Anterior cingulate cortex (tissue), 58 donors: ENCODE measurements at places on chromosomes 2 and 18.

DNA sequence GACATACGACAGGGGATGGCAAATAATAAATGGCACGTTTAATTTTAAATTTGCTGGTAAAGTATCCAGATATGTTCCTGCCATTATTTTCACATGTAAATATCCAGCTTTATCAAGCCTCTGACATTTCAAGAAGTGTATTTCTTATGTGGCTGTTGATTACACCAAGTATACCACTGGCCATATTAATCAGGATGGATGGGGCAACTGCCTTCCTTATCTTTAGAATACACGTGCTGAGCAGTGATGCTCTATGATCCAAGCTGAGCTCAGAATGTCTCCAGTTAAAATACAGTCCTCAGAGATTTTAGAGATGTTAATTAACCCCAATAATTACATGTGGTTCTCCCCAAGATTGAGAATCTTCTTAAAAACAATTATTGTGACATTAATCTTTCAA, 38.3 kb upstream of the RAPGEF4 start:
- DNase-seq: no peak

DNA sequence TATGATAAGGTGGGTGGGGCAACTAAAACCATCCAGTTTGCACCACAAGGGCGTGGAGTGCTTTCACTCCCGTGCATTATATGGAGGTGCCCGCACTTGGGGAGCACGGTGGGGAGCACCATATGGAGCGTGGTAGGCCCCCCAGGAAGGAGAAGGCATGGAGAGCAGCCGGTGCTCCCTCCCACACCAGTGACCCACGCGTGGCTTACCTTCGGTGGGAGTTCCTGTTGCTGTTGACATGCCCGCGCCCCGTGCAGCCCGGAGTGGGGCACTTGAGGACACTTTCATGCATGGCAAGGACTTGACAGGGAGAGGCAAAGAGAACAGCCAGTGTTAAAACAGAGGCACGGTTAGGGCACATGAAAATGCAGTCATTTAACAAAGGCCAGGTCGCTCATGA, 167.5 kb upstream of the PXDN start:
- no peak for DNase-seq

- no peak for DNase-seq
These were observed 127.2 kb upstream of the EML6 start for GRCh38 chr2:54595999-54596902.

DNA sequence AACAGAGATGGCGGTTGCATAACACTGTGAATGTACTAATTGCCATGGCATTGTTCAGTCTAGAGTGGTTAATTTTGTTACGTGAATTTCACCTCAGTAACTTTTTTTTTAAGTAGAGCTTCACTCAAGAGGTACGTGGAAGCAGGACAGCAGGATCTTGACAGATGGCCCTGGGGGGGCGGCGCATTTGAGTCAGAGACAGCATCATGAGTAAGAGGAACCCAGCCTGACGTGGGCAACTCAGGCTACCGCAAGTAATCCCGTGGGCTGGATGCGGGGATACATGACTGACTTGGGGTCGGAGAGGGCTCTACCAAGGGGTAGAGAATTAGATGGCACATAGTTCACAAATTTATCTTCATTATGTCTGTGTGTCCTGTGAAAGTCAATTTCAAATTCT, 38.1 kb upstream of the DAPL1 start:
- DNase-seq: no peak

- DNase-seq: no peak
These were observed 139.2 kb downstream of the LAMA3 start for GRCh38 chr18:23828426-23828825.

DNA sequence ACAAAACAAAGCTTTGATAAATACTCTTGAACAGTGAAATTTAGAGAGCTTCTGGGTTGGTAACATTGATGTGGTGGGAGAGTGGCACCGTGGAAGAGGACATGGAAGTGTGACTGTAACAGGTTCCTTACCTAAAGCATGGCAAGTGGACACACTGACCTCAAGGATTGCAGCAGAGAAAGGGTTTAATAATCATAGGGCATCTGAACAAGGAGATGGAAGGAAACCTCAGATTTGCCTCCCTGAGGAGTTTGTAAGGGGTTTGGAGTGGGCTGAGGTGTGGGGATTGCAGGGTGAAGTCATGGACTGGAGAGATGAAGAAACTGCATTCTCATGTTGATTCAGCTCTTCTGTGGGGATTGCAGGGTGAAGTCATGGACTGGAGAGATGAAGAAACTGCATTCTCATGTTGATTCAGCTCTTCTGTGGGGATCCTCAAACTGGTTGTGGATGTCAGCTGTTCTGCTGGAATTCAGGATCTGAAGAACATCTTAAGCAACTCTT, 83.8 kb upstream of the TLK1 start:
- DNase-seq: no peak

- DNase-seq: no peak
These were observed 168.7 kb downstream of the NRXN1 start for GRCh38 chr2:50863218-50863617.

DNA sequence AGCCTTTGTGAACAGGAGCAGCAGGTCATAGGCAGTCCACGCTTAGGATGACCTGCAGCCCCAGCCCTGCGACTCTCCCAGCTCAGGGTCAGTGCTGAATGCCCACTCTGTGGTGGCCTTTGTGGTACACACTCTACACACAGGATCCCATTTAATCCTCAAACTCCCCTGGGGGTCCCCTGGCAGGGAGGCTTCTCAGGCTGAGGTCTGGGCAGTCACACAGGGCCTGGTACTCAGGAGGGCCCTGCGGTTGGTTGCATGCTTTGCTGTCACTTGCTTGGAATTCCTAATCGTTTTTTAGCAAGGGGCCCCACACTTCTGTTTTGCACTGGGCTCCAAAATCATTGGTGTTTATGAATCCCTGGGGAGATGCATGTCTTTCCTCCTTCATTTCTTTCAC, 113.0 kb downstream of the EML6 start:
- DNase-seq: no peak

- DNase-seq: no peak
These were observed 195.4 kb upstream of the RMP24 start for GRCh38 chr18:35777039-35777438.

DNA sequence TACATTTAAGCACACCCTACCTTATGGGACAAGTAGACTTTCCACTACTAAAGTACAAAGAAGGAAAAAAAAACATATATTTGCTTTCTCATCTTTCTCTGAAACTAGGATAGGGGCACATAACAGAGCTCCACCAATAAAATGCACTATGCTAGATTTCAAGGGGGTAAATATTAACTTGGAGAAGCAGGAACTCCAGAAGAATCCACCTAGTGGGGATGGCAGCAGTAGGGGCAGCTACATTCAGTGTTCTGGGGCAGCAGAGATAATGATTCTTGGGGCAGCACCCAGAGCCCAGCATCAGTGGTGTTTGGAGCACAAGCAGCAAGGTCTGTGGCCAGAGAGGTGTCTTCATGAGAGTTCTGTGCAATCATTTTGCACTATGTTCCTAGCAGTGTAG, 64.7 kb downstream of the DTNB start:
- no peak for DNase-seq

GRCh38 chr18:3151399-3152264, 68.1 kb downstream of the MYOM1 start:
- no peak for DNase-seq

- DNase-seq: no peak
These were observed 62.8 kb downstream of the PXDN start for GRCh38 chr2:1681323-1682180.

DNA sequence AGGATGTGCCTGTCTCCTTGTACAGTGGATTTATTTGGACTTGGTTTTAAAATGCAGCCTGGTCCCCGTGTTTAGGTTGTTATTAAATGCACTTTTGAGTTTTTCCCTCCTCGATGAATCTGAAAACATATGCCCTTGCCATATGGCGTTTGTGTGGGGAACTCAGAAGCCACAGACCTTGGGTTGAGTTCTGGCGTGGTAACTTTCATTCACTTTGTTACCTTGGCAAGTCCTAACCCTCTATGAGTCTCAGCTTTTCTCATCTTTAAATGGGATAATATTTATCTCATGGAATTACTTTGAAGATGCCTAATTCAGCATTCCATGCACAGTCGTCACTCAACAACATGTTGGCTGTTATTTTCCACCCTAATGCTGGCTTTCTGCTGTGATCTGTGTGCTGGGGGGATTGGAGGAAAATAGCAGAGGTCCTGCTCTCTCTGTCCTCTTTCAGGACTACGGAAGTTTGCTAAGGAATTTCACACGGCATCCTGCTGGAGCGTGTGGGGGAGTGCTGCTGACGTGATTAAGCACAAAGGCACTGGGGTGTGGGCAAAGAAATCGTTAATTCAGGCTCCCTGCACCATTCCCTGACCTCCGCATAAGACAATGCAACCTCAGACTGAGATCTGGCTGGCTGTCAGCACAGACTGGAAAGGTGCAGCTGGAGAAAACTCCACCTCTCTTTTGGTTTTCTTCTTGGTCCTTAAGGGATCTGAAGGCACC, 61.7 kb downstream of the LDLRAD4 start:
- DNase-seq: no peak

DNA sequence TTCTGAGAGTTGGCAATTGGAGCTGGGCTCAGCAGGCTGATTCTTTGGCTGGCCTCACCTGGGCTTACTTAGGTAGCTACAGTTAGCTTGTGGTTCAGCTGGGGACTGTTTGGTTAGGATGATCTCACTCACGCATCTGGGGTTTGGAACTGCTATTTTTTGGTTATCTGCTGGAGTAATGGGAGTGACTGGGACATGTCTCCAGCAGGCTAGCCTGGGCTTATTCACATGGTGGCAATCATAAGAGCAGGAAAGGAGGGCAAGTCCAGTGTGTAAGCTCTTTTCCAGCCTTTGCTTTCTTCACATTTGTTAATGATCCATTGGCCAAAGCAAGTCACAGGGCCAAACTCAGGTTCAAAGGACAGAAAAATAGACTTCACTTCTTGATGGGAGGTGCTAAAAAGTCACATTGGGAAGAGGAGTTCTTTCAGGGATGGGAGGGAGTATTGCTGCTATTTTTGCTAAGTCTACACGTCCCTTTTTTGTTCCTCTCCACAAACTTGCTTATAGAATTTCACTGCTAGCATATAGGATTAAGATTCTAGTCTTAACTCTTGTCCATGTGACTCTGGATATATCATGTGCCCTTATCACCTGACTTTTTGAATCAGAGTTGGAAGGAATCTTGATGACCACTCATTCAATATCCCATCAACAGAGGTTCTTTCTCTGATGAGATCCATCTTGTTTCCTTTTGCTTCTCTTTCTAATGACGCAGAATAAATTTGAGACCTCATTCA, 174.0 kb downstream of the ZFP36L2 start:
- no peak for DNase-seq

DNA sequence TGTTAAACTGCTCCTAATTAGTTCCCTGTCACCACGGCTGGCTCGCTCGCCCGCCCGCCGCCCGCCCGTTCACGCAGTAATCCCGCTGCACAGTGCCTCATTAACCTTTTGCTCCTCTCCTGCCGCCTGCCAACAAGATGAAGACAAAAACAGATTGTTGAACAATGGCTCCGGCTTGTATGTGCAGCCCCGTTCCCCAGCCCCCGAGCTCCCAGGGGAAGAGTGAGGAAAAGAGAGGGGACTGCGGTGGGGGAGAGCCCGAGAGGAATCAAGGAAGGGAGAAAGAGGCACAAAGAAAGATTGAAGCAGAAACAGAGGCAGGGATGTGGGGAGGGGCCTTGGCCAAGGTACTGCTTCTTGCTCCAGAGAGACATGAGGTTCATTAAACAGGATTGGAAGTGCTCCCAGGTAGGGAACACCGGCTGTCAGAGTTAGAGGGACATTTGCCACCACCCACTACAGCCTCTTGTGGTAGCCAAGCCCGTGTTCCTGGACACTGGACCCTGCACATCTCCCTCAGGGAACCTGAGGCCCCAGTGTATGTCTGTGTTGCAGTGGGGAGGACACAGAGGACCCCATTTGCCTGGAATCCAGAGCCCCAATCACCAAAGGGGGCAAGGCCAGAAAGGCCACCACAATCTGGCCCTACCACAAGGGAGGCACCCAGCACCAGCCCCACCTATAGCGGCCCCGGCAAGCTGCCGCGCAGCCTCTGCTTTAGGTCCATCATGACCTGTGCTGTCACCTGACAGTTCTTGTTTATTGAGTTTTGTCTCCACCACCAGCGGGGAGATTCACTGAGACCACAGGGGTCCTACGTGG, 38.1 kb downstream of the EMX1 start:
- DNase-seq: no peak

- DNase-seq: no peak
These were observed 64.9 kb upstream of the OTOS start for GRCh38 chr2:240205348-240205747.

GRCh38 chr18:45370255-45371010, 244.8 kb upstream of the SLC14A2 start:
- DNase-seq: no peak

DNA sequence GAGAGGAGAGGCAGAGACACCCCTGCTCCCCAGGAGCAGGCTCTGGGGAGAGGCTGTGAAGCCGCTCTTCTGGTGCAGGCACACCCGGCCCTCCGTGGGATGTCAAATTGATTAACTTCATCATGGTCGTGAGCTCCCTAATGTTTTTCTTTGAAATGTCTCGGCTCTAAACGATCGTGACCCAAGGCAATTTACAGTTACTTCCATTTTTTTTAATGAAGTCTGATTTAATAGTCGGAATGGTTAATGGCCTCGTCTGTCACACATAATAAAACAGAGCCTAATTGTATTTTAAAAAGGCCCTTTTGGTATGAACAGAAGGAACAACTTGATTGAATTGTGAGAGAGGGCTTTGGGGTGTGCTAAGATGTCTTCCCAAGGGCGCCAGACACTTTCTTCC, 130.2 kb downstream of the SMAD2 start:
- DNase-seq: no peak

- no peak for DNase-seq
These were observed 62.0 kb downstream of the CIB4 start for GRCh38 chr2:26579025-26579722.

GRCh38 chr18:46211816-46212215, 107.6 kb downstream of the HAUS1 start:
- DNase-seq: no peak

GRCh38 chr2:159459279-159459678, 157.1 kb downstream of the BAZ2B start:
- DNase-seq: no peak

- DNase-seq: no peak
These were observed 67.2 kb upstream of the FRZB start for GRCh38 chr2:182933629-182934028.

- no peak for DNase-seq
These were observed 35.7 kb upstream of the ALPP start for GRCh38 chr2:232342635-232343565.

- DNase-seq: no peak
These were observed 45.2 kb downstream of the FAM168B start for GRCh38 chr2:131047920-131048560.

DNA sequence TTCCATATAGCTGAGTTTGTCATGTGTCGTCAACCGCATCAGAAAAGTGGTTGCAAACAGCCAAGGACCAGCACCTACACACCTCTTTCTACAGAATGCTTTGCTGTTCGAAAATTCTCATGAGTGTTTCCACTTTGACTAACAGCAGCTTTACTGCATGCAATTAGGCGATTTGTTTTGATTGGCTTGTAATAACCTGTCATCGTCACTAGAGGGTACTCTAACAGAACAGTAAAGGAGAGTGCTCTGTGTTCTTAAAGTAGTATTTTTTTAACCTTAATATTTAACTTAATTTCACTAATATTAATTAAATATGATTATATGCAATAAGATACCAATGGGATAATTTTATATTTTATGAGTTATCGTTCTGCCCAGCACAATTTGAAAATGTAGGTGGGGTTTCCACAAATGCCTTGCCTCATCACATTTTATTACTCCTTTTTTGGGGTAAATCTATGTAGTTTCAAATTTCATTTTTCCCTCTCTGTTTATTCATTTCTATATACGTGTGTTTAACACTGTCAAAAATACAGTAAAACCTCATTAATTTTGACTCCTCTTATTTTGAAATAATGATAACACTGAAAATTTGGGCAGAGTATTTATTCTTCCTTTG, 502.2 kb downstream of the NRXN1 start:
- DNase-seq: no peak
